ENCODE measurements at places on chromosomes 6 and 20.

DNA sequence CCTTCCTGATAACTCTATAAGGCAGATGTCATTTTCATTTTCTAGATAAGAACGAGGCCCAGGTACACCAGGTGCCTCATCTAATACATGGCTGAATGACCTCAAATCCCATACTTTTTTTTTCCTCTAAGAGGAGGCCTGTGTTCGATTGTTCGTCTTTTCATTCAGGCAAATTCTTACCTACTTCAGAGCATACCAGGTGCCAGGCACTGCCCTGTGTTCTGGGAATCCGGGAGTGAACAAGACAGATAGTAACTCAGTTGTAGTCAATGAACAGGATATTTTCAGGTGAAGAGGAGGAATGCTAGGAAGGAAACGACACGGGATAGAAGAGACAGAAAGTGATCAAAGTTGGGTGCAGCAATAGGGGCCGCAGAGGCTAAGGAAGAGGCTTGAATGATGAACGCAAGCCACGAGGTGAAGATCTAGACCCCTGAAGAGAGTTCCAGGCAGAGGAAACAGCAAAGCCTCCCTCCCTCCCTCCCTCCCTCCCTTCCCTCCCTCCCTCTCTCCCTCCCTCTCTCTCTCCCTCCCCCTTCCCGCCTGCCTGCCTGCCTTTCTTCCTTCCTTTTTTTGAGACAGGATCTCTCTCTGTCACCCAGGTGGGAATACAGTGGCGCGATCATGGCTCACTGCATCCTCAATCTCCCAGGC lies 150.1 kb upstream of the ZNF217 start:
- no peak for DNase-seq

DNA sequence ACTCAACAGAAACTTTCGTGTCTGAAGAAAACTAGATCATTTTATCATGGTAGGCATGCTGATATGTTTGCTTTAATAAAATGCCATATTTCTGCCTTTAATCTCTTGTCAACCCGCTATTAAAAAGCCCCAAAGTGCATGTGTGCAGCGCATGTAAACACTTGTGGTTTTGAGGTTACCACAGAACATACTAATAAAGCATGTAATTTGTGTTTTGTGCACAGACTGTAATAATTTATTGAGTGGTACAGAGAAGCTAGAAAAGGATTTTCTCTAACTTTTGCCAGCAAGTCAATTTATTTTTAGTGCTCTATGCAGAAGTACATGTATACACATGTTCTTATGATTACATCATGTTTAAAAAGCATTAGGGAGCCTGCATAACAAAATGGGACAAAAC lies 349.9 kb upstream of the SLC35B3 start:
- no peak for DNase-seq

DNA sequence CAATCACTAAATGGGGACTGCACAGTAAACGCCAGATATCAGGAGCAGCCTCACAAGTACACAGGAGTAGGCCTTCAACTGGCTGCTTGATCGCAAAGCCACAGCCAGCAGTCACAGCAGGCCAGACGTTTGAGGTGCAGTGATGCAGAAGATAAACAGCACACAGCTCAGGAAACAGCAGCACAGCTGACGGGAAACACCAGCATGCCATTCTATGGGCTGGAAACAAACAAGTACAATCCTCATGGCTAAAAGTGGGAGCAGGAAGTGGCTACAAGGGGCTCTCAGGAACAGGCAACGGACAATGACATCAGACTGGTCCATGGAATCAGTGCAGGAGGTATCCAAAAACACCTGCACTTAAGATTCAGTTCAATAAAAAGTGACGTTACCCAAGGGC lies 111.0 kb downstream of the DTNBP1 start:
- DNase-seq: peak; percentile 18

DNA sequence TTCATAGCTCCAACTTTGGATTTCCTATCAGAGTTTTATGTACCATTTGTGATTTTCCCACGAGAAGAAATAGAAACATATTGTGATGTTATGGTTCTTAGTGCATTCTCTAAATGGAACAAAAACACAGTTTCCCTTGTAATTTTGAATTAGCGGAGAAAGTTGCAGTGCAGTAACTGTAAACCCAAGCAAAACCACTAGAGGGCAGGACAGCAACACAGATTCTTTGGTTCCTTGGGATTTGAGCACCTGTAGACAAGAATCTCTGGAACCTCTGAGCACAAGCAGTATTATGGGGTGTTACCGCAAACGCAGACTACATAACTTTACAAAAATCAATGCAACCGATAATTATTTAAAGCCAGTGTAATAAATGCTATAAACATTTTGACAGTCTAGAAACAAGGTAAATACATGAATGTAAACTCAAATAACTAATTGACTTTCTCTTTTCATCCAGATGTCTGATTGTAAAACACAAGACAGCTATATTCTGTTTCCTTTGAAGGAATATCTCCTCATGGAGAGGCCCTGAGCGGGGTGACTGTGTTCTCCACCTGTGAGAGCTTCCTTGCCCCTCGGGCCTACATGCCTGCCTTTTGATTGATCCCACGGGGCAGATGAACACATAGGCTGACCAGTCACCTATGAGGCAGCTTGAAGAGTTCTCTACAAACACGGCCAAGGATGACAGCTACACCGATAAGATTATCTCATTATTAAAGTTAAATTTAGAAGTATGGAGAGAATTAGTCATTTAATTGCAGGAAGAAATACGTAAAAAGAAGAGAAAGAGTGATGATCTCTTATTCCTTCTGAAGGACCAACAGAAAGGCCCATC lies 67.5 kb upstream of the COL21A1 start:
- peak; percentile 44 for DNase-seq

- no peak for DNase-seq
Measured at GRCh38 chr20:20212675-20213096, 155.2 kb upstream of the INSM1 start.

- no peak for DNase-seq
Measured at GRCh38 chr6:90136837-90137568, 159.6 kb downstream of the BACH2 start.

- DNase-seq: peak; percentile 80
Measured at GRCh38 chr6:5287205-5287965, 26.1 kb downstream of the FARS2 start.

Data from fibroblast of skin of right quadriceps (primary cell).